ENCODE measurements at places on chromosomes 1 and 21.

DNA sequence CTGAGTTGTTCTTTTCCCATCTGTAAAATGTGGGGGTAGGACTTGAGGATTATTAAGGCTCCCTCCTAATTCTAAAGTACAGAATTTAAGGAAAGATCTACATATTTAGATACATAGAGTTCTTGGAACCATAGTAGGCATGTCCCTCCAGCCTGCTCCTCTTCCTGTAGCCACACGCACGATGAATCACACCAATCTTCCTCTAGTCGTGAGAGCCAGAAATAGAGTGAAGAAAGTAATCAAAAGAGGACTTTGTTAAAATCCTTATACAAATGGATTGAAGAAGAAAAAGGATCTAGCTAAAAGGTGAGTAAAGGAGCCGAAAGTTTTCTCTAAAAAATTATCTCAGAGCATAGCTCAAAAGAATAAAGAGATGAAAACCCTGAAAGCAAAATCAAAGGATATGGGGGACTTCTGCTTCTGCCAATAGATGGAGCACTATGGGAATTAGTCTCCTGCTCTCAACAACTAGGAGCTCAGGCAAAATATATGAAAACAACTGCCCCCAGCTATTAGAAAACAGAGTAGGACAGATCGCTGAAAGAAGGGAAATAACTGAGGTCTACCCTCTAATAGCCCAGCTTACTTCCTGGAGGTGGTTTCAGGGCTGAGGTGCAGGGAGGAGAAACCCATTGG lies 8.5 kb downstream of the C1orf141 start:
- DNase-seq: no peak

DNA sequence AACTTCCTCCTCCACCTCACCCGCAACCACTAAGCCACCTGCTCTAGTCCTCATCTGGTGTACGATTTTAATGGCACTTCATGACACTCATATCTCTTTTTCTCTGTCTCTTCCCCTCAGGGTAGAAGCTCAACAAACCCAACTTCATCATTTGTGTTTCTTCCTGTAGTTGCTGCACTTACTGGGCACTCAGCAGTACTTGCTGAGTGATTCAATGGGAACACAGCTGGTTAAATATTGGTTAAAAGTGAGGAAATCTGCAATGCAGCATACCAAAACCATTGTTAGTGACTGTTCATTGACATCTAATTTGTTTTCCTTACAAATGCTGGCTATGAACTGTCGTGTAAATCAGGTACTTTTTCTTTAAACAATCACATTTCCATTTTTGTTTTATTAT lies 541.1 kb upstream of the PRMT6 start:
- DNase-seq: no peak

DNA sequence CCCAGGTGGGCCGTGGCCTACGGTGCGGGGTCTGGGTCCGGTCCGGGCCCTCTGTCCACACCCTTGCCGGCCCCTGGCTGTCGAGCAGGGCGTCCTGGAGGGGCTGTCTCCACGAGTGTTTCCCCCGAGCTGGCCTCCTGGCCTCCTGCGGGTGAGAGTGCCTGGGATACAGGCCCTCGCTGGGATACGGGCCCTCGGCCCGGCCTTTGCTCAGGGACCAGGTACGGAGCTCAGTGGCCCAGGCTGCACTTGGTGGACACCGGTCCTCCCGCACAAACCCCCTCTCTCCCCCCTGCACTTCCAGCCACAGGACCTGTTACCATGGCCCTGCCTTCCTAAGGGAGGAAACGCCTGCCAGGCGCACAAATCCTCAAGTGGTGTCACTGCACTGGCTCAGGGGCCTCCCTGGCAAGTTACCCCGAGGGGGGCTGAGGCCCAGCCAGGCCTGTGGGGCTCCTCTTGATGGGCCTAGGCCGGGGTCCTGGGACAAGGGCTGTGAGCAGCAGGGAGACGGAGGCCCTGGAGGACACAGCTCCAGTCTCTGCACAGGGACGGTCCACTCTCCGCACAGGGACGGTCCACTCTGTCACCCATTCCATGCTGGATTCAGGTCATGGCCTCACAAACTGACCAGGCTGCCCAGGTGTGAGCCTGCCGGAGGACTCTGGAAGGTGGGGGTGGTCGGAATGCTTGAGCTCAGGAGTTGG lies 18.2 kb upstream of the RNF223 start:
- DNase-seq: no peak

DNA sequence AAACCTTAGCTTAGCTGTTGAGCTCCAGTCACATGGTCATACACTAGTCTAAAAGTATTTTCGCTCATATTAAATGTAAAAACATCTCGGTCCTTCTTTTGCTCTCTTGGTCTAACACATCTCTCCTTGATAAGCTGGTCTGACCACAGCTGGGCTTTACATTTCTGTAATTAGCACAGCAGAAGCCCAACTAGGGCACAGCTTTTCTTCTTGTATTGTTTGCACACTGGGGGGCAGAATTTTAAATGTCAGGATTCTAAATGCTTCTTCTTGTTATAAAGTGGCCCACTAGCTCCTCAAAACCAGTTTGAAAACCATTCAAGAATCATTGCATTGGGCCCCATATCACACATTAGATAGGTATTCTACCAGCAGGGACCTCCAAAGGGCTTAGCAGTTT lies 289.1 kb upstream of the PKN2 start:
- no peak for DNase-seq

- DNase-seq: no peak
These were observed 10.8 kb upstream of the EXTL1 start for GRCh38 chr1:26010825-26011224.

DNA sequence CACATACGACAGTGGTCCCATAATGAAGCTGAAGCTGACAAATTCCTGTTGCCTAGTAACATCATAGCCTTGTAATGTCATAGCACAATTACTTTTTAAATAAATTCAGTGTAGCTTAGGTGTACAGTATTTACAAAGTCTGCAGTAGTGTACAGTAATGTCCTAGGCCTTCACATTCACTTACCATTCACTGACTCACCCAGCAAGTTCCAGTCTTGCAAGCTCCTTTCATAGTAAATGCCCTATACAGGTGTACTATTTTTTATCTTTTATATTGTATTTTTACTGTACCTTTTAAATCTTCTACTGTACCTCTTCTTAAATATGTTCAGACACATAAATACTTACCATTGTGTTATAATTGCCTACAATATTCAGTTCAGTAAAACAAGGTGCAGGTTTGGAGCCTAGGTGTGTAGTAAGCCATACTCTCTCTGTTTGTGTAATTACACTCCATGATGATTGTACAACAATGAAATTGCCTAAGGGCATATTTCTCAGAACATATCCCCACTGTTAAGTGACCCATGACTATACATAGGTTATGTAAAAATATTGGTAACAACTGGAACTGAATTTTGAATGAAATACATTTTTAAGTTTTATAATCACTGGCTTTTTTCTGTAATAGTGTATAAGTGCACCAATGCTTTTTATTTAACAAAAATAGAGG lies 33.5 kb upstream of the ADAM30 start:
- no peak for DNase-seq

- peak; percentile 37 for DNase-seq
These were observed 154.2 kb downstream of the EIF4G3 start for GRCh38 chr1:21022279-21023040.

GRCh38 chr1:15758953-15759661 lies 512 bp downstream of the FBLIM1 start:
- no peak for DNase-seq

DNA sequence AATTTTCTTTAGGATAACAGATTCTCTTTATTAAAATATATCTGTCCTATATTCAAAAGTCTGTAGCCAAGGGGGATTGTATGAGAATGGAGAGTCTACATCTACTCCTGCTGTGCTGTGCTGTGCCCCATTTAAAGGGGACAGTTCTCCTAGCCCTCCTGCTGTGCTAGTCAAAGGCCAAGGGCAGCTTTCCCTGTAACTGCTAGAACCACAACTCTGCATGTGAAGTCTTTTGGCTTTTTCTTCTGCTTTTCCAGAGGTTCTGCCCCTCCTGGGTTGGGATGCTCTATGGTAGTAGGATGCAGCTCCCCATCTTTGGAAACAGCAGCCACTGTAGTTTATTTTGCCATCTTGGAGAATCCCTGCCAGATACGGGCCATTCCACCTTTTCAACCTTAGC lies 197.5 kb upstream of the JUN start:
- DNase-seq: no peak

GRCh38 chr1:10903821-10904220 lies 107.4 kb upstream of the CASZ1 start:
- no peak for DNase-seq

GRCh38 chr1:119485201-119485600 lies 21.8 kb upstream of the HSD3B1 start:
- no peak for DNase-seq

GRCh38 chr1:84853741-84854721 lies 39.0 kb downstream of the LPAR3 start:
- DNase-seq: peak; percentile 41

GRCh38 chr1:55476445-55477015 lies 261.4 kb upstream of the USP24 start:
- no peak for DNase-seq

DNA sequence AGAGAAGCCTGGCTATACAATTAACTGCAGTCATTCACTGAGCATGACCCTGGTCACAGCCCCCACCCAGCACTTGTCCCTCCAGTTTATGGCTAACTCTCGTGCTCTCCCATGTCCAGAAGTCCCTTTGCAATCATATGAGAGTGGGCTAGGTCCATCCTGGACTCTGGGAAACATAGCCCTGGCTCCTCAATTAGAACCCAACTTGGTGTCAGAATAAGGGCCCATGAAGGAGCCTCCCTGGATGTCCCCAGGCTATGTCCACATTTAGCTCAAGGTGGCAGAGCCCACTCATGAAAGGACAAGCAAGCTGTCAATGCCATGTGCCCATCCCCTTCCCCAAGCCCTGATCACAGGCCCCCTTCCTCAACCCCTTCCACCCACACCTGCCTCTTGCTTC lies 27.4 kb upstream of the HPDL start:
- DNase-seq: no peak

- no peak for DNase-seq
These were observed 200.5 kb downstream of the OMA1 start for GRCh38 chr1:58346036-58346355.

GRCh38 chr1:179575497-179576314 lies at the start of gene NPHS2:
Gene NPHS2 (minus strand): TSS chr1:179575948. CDS start chr1:179575864, 84 bp downstream.
- DNase-seq: no peak

GRCh38 chr1:62057230-62057629 lies 137.4 kb upstream of the L1TD1 start:
- no peak for DNase-seq

GRCh38 chr1:71081697-71082080 lies 854 bp upstream of the ZRANB2 start:
- DNase-seq: no peak

GRCh38 chr1:201126832-201127754 lies at the start of gene ASCL5:
Gene ASCL5 (minus strand): TSS chr1:201127184. CDS start chr1:201115372, 11,812 bp downstream.
- DNase-seq: no peak

DNA sequence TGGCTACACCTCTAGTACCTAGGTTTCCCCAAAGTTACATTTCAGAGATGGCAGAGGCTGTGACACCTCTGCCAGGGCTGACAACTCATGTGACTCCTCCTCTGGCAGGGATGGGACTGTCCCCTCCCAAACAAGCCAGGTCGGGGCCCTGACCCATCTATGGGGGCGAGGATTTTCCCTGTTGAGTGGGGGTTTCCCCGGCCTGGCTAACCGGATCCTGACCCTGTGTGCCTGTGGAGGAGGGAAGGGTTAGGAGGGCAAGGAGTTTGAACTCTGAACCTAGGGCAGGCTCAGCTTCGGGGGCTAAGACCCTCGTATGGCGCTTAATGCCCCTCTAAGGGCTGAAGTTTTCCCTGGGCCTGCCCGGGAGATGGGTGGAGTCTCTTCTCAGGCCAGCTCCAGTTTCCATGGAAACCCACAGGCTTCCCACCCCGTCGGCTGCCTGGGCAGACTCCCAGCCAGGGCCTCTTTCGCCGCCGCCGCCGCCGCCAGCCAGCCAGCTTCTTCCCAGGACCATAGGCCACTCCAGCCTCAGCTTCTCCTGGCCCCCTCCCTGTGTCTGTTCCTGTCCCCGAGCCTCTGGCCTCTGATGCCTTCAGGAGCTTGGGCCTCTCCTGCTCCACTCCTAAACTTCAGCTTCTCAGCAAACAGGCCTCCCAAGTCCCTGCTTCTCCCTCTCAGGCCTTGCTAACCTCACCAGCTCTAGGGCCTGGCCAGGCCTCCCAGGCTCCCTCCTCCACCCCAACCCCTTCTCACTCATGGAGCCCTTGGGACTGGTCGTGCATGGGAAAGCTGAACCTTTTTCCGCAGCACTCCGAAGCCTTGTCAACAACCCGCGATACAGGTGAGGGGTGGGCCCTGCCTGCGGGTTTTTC lies at the start of gene BTBD19:
Gene BTBD19 (plus strand): TSS at position 461 of the 875 bp plus-strand sequence. CDS start 298 bp downstream, at position 759.
- no peak for DNase-seq

- no peak for DNase-seq
These were observed 241.5 kb downstream of the FOXD2 start for GRCh38 chr1:47679301-47679791.

Measured in NK-92 treated with Interleukin-12 subunit alpha and Interleukin-12 subunit beta, amount 100 ng/mL, for 24 hours (cell line).